ENCODE measurements at places on chromosomes 3 and 15. TPM values are rescaled to one million over a fixed set of nuclear protein-coding genes. Genes with fewer than 3 reads are reported as not detected.

- no peak for DNase-seq
Measured at GRCh38 chr3:195746346-195746745, 25.6 kb downstream of the MUC20 start.

TNNC1 gene
- 1.4 TPM for total RNA-seq

SYNPR gene
- not detected for total RNA-seq

GRCh38 chr15:51181905-51182304, 87.2 kb upstream of the TNFAIP8L3 start:
- no peak for DNase-seq

SPSB4 gene
- 0.81 TPM for total RNA-seq

DNA sequence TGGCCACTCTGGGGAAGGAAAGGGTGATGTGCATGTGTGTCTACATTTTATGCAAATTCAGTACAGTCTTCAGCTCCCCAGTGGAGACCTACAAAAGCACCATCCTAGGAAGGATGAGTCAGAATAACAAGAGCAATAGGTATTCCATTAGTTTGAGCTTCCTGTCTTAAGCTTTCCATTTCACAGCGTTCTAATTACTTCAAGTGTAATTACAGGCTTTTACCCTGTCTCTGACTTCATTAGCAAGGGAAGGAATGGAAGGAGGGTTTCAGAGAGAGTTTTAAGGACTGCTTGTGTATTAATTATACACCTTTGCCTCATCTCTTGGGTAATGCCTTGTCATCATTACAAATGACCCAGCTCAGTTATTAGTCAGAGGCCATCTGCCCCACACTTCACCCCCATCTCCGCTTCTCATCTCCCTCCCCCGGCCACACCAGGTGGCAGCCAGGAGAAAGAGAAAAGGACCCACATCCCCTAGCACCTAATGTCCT, 202.8 kb upstream of the MRPL3 start:
- no peak for DNase-seq

CD200R1 gene
- 1.3 TPM for total RNA-seq

PPM1L gene
- total RNA-seq = 33.5 TPM

DNA sequence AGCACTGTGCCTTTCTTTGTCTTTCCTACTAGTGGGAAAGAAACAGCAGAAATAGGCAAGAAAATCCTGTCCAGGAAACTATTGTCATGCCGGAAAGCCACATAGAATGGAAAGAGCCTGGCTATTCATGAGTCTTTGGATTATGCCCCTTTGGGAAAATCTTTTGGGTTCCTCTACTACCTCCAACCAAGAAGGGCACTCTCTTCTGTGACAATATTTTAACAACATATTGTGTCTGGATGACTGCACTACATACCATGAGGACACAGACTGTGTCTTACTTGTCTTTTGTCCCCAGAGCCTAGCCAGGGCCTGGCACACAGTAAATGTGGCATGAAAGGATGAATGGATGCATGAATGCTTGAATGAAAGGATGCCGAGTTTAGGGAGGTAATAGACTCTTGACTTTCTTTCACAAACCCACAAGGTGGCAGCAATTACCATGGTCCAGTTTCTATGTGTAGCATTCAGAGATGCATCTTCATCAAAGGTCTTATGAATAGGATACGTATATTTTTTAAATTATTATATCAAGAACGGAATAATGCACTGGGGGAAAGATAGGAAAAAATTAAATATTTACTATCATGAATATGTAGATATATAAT, 30.3 kb downstream of the ARL14 start:
- no peak for DNase-seq

- DNase-seq = no peak
Measured at GRCh38 chr15:43441316-43441715, 51.6 kb downstream of the TP53BP1 start.

GAP43 gene
- total RNA-seq = not detected

GRCh38 chr15:55224892-55225291, 28.2 kb upstream of the RSL24D1 start:
- no peak for DNase-seq

DNA sequence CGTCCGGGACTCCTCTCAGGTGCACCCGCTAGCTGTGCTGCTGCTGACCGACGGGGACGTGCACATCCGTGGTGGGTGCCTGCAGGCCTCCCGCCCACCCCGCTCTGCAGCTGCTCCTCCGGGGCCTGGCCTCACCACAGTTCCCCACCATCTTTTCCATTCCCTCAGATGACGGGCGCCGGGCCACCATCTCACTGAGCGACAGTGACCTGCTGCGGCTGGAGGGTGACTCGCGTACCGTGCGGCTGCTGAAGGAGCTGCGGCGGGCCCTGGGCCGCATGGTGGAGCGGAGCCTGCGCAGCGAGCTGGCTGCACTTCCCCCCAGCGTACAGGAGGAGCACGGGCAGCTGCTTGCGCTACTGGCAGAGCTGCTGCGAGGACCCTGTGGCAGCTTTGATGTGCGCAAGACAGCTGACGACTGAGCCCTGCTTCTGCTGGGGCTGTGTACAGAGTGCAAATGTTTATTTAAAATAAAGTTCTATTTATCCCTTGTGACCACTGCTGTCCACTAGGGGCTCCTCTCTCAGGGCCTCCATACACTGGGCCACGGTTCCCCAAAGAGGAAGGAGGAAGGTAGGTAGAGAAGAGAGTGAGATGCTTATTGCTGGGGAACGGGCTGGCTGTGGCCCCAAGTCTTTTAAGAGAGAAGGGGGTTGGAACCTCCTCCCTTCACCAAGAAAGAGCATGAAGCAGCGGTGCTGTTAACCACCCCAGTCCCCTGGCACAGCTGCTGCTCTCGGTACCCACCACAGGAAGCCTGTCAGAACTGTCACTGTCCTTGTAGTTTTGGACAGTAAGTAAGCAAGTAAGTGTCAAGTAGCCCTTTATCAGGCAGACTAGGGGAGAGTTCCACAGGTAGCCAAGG, 47.0 kb downstream of the DHX30 start:
- DNase-seq = no peak

DNA sequence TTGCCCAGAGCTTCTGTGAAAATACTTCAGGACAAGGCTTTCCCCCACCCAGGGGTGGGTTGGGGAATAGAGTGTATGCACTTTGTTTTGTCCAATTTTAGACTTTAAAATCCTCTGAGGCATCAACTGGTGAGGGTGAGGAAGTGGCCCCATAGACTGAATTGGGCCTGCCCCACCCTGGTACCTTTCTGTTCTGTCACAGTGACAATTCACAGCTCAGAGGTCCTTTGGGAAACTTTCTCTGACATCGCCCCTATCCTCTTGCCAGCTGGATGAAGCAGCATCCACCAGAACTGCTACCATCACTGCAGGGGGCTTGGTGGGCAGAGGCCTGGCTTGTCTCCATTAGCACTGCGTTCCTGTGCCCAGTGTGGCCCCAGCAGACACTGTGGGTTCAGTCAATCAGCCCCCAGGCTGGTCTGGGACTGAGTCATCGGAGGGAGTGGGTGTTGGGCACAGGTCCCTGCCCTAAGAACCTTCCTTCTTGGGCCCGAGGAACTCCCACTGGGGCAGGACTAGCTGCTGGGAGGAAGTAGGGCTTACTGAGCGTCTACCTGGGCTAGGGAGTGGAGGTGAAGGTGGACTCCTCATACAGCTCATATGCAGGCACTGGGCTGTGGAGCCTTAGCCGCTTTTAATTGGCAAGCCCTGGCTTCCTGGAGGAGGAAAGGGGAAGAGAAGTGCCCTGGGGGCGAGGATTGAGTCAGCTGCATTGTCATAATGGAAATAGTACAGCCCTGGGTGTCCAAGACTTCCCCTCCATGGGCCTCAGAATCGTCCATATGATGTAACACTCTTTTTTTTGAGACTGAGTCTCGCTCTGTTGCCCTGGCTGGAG, 1.5 kb upstream of the PPM1M start:
- DNase-seq = peak; percentile 79

- DNase-seq = no peak
Measured at GRCh38 chr3:161852744-161853143, 356.1 kb downstream of the OTOL1 start.

DNA sequence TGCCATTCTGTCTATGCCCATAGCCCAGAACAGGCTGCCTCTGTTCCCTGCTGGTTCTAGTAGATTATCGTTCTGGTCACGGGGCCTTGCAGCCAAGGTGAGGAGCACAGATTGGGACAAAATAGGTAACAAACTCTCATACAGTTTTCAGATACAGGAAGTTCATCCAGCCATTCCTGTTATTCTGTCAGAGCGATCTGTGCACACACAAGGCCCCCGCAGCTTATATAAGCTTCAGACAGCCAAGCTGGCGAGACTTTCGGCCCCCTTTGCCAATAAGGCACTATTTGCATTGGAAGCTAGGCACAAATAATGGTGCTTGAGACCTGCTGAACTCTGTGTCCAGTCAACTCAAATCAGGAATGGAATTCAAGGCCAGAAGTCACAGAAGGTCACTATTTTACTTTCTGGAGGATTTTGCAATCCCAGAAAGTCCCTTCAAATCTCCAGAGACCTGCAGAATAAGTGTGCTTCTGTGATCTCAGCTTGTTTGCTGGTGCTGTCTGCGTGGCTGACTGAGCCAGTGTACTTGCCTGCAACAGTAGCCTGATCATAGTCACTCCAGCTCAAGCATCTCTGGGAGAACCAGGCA, 69.4 kb downstream of the BFSP2 start:
- no peak for DNase-seq

CYP1A2 gene
- total RNA-seq = not detected

DNA sequence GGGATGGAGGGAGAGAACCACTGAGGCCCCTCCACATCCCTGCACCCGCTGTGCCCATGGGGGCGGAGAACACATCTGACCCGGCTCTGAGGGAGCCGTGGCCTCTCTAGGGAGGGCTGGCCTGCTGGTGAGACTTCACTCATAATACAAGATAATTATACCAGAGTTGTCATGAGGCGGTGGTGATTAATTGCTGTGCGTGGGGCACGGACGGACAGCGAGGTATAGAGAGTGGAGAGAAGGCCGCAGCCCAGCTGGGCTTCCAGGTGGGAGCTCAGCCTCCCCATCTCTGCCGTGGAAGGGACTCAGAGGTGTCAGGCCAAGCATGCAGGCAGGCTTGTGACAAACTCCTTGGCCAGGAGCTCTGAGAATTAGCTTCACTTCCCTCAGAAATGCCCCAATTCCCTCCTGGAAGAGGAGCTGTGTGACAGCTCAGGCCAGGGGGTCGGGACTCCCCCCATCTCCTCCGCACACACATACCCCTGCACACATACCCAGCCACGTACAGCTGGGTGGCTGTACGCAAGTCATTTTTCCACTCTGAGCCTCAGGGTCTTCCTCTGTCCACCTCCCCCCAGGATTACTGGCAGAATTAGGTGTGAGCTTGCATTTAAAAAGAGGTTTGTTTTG, 6.0 kb upstream of the GATA2 start:
- peak; percentile 47 for DNase-seq

DNA sequence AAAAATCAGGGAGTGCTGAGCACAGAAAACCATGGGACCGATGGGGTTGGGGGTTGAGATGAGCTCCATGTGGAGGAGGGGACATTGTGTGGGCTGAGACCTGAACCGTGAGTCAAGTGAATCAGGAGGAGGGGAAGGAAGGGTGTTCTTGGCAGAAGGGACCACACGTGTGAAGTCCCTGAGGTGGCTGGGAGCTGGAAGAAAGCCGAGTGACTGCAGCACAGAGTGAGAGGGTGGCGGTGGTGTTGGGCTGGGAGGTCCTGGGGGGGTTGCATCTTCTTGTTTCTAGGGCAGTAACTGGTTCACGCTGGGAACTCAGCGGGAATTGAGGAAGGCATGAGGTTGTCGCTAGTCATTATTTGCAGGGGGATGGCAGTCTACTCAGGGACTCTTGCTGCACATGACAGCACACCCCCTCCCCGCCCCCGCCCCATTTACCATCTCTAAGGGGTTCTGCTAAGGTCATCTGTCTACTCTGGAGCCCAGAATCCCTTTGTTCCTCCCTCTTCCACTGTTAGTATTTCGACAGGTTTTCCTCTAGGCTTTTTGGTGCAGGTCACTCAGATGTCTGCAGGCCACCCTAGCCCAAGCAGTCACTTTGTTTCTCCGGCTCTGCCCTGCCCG, 254.3 kb downstream of the TLE3 start:
- no peak for DNase-seq

DNA sequence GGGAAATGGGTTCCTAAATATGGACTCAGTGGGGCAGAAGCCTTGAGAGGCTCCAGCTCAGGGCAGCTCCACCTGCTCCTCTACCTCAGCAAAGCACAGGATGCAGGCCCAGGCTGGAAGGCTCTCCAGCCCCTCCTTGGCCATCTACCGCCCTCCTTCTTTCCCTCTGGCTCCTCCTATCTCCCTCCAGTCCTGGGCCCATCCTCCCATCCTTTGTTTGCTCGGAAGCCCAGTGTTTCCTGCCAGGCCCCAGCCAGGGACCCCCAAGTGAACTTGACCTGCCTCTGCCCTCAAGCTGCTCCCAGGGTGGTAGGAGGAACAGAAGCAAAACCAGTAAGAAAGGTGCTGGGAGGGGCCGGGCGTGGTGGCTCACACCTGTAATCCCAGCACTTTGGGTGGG, 20.1 kb downstream of the MAPKAPK3 start:
- DNase-seq = no peak

GRCh38 chr3:5616873-5617272, 429.4 kb downstream of the EDEM1 start:
- no peak for DNase-seq

GRCh38 chr3:125048282-125048681, 7.5 kb downstream of the HEG1 start:
- no peak for DNase-seq

- no peak for DNase-seq
Measured at GRCh38 chr3:126530171-126531050, 6.5 kb downstream of the CHST13 start.

DNA sequence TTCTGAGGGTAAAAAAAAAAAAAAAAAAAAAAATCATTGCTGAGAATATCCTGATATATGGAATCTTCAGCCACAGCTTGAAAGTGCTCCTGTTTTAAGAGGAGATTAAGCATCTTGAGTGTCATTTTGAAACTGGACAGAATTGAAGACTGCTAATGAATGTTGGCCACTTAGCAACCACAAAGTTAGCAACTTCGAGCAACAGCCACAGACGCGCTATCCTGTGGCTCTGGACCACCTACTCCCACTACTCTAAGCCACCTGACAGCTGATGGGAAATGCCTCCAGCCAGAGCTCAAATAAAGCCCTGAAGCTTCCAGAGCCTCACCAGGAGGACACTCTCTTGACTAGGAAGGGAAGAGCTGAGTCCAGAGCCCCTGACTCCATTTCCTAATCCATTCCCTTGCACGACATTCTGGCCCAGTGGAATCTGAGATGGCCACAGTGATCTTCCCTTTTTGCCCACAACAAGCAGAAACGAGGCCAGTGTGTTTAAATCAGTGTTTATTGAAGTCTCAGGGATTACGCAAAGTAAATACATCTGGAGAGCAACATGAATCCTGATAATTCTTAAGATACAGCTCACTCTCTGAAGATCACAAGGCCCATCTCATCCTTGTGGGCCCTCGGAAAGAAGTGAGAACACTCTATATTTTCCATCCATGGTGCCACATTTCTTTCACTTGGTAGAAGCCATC, 58.6 kb downstream of the TMEM212 start:
- DNase-seq = no peak

GRCh38 chr3:65577843-65578430, 460.8 kb downstream of the MAGI1 start:
- DNase-seq = no peak
